T-helper 9 cell (primary cell): ENCODE measurements at places on chromosomes 2 and 18.

- no peak for DNase-seq
These were observed 962 bp upstream of the GPR155 start for GRCh38 chr2:174487820-174488162.

- no peak for DNase-seq
These were observed 8.6 kb downstream of the SGO2 start for GRCh38 chr2:200534572-200534971.

DNA sequence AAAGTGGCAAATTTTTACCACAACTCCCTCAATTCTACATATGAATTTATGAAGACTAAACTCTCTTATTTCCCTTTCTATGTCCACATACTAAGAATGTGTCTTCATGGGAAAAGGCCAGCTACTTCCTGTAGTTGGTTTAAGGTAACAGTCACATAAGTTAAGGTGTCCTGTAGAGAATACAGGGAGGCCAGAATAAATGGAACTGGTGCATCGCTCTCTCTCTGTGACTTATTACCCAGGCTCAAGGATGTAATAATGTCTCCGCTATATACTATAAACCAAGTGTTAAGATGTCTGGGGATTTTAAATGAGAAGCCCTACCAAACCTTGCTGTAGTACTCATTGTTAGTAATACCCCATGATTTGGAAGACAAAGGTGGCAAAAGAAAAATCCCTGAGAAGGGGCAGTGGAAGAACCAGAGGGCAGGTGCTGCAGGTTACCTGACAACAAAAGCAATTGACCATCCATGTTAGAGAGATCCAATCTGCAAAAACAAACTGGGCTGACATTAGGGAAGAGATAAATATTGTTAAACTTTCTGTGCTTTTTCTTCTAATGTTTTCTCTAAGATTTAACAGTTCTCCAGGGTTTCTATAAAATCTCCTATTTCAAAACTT lies 372.8 kb downstream of the TMX3 start:
- no peak for DNase-seq

DNA sequence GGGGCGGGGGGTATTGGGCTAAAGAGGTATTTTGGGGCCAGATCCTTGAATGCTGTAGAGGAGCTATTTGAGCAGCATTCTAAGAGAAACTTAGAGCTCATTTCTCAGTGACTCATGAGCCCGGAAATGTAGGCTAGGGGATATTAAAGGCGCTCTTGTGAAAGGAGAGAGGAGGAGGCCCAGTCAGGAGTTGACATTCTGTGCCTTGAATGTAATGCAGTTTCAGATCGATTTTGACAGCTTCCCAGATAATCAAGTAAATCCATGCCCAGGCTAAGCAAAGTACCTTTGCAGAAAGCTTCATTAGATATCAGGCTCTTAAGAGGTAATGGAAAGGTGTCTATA lies 1.5 kb downstream of the CAB39 start:
- DNase-seq = peak; percentile 8

DNA sequence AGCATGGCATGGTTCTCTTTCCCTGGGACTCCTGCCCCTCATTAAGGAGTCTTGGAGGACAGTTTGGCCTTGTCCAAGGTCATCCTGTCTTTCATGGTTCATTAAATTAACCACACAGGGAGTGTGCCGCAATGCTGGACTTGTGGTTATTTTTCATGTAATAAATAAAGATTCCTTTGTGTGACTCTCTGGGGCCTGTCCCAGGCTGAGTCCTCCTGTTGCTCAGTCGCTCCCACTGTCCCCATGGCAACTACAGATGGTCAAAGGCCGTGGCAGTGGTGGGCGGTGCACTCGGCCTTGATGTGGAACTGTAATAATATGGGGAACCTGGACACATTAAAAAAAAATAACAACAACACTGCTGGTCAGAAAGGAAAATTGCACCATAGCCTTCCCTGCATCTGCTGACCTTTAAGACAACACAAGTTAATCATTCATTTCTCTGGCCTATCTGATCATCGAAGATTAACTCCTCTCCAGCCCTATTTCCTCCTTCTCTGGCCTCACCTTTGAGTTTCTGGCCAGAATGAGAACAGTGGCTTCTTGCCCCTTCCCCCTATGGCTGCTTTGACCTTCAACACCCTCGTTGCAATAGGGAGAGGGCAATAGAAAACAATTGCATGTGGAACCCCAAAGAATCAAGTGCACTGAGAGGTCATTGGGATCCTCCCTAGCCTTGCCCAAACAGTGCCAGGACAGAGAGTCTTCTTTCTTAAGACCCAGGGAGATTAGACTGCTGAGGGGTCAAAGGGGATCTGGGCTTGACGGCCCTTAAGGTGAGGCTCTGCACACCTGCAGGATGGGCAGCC lies 44.7 kb downstream of the PSD4 start:
- no peak for DNase-seq

DNA sequence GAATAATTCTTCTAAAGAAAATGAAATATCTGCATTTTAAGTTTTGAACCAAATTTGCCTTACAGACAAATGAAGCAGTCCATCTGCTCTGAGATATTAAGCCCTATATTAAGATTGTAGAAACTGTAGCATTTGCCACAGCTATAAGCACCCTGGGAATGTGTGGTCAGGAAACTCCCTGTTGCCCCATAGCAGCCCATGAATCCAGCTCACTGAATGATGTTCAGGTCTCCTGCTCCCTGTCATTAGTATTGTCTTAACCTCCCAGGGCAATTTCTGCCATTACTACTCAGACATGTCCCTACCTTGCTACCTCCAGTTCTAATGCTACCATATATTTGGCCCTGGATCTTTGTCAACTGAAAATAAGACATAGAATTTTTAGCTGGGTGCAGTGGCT lies 41.1 kb downstream of the CDK15 start:
- DNase-seq = no peak

DNA sequence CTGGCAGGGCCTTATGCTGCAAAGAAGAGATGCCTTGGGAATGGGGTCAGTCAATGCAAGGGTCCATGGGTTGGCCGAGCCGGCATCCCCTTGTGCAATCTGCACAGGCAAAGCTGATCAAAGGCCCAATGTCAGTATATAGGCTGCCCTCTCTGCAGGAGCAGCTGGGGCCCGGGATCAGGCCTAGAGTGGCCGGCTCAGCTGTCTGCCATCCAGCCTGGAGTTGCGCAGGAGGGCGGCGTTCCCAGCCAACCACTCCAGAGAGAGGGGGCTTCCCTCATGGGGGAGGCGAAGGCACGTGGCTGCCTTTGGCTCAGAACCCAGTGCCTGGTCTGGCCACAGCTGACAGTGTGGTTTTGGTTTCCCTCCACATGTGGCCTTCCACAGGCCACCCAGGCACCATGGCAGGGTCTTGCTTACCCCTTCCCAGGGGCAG lies 3.9 kb downstream of the INPP5D start:
- no peak for DNase-seq
